ENCODE measurements at places on chromosomes 16 and 17. TPM values are rescaled to one million over a fixed set of nuclear protein-coding genes. Genes with fewer than 3 reads are reported as not detected.

CCDC92B gene
- total RNA-seq: not detected

WNK4 gene
- 0.10 TPM for total RNA-seq

ABCC6 gene
- total RNA-seq: not detected

CANT1 gene
- 63.3 TPM for total RNA-seq

RBFOX1 gene
- total RNA-seq: not detected

DNA sequence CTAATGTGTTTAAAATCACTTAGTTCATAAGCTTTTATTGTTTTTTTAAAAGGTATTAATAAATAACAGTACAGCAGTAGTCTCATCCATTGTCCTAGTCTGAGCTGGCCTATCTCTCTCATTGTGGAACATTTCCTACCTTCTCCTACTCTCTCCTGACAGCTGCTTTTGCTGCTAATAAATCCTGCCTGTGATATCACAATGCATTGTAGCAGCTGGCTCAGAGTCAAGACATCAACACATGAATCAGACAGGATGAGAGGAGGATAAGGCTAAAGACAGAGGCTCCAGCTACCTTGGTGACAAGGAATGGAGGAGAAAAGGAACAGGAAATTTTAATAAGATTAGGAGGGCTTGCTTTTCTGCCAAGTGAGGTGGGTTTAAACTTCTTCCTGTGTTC lies 626.1 kb downstream of the HS3ST4 start:
- no peak overlapping the region for H3K4me3 ChIP-seq
- no peaks in the 10 kb centered on the region for H3K36me3 ChIP-seq
- H3K27me3 ChIP-seq: no peaks in the 10 kb centered on the region
- H3K4me1 ChIP-seq: no peaks in the 10 kb centered on the region

- H3K36me3 ChIP-seq: no peaks in the 10 kb centered on the region
- peaks cover 33% of the 10 kb centered on the region for H3K4me1 ChIP-seq
- peaks cover 4% of the 10 kb centered on the region for H3K27me3 ChIP-seq
- no peak for DNase-seq
- H3K4me3 ChIP-seq: no peak overlapping the region
Observed at GRCh38 chr17:59428916-59429485, 97.5 kb downstream of the YPEL2 start.

GRCh38 chr17:58217766-58218165 lies 1.3 kb downstream of the MKS1 start:
- H3K27me3 ChIP-seq: no peaks in the 10 kb centered on the region
- peaks cover 3% of the 10 kb centered on the region for H3K36me3 ChIP-seq
- H3K4me1 ChIP-seq: peaks cover 21% of the 10 kb centered on the region
- peak overlapping the region; percentile 21 for H3K27ac ChIP-seq
- DNase-seq: no peak

DNA sequence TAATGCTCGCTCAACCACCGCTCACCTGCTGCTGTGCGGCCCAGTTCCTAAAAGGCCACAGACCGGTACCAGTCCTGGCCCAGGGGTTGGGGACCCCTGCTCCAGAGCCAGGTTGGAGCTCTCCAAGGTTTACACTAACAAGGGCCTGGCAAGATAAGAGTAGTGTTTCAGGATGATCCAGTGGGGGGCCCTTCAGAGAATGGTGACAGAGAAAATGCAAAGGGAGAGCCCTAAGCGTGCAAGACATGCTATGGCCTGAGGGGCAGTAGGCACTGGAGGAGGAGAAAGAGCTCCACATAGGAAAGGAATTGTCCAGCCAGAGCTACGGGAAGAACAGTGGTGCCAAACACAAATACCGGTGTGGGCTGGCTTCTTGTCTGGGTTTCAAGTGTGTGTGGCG lies 233.4 kb downstream of the STX8 start:
- no peak overlapping the region for H3K4me3 ChIP-seq
- no peak for DNase-seq
- H3K4me1 ChIP-seq: peaks cover 8% of the 10 kb centered on the region

DNA sequence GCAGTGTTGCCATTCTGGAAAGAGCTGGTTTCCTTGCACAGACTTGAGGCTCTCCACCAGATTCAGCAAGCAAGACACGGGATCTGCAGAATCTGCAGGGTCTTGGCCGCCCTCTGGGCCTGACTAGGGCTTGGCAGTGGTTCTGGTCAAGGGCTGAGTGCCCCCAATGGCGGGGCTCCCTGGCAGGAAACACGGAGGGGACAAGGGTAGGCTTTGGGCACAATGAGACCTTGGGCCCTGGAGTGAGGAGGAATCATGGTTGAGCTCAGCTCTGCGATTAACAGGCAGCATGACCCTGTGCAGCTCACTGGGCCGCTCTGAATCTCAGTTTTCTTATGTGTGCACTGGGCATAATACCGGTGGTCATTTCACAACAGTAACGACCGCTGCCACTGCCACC lies 249.9 kb downstream of the GSG1L start:
- no peak overlapping the region for H3K4me3 ChIP-seq
- H3K27me3 ChIP-seq: peaks cover 10% of the 10 kb centered on the region
- H3K36me3 ChIP-seq: no peaks in the 10 kb centered on the region

DNA sequence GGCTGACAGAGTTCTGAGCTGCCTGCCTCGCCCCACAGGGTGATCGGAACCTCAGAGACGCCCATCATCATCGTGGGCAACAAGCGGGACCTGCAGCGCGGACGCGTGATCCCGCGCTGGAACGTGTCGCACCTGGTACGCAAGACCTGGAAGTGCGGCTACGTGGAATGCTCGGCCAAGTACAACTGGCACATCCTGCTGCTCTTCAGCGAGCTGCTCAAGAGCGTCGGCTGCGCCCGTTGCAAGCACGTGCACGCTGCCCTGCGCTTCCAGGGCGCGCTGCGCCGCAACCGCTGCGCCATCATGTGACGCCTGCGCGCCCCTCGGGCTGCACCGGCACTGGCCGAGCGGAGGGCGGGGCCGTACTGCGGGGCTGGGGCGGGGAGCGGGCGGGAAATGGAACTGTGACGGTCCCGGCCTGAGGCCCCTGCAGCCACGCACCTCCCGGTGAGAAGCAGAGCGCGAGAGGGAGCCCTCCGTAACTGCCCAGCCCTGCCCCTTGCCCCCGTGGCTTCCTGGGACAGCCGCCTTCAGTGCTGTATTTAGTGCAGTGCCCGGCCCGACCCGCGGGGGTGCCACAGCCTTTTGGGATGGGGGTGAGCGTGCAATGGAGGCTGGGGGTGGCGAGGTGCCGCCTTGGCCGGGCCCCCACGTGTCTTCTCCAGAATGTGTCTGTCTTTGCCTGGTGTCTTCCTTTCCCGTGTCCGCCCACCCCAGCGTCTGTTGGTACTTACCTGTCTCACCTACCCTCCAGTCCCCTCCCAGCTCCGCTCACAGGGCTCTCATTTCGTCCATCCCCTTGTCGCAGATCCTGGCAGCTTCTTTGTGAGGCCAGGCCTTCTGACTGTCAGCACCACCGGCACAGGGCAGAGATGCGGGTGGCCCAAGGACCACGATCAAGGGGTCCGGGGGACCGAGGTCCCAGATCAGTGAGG lies 9.8 kb downstream of the RASL10B start:
- DNase-seq: peak; percentile 40
- H3K27ac ChIP-seq: no peak overlapping the region
- peaks cover 31% of the 10 kb centered on the region for H3K27me3 ChIP-seq
- H3K36me3 ChIP-seq: no peaks in the 10 kb centered on the region
- peaks cover 5% of the 10 kb centered on the region for H3K4me1 ChIP-seq

- peaks cover 9% of the 10 kb centered on the region for H3K27me3 ChIP-seq
- no peaks in the 10 kb centered on the region for H3K36me3 ChIP-seq
- H3K27ac ChIP-seq: no peak overlapping the region
- no peak for DNase-seq
Observed at GRCh38 chr17:57948169-57948554, 7.0 kb downstream of the CUEDC1 start.

- no peak overlapping the region for H3K27ac ChIP-seq
- peaks cover 6% of the 10 kb centered on the region for H3K36me3 ChIP-seq
- H3K4me3 ChIP-seq: no peak overlapping the region
- peaks cover 81% of the 10 kb centered on the region for H3K4me1 ChIP-seq
Observed at GRCh38 chr17:40536295-40537171, 28.7 kb downstream of the CCR7 start.

- no peaks in the 10 kb centered on the region for H3K36me3 ChIP-seq
- H3K27ac ChIP-seq: peak overlapping the region; percentile 51
- no peaks in the 10 kb centered on the region for H3K27me3 ChIP-seq
- no peak overlapping the region for H3K4me3 ChIP-seq
- DNase-seq: no peak
- peaks cover 11% of the 10 kb centered on the region for H3K4me1 ChIP-seq
Observed at GRCh38 chr16:57258910-57259475, 13.9 kb downstream of the ARL2BP start.

- H3K4me3 ChIP-seq: no peak overlapping the region
- peaks cover 31% of the 10 kb centered on the region for H3K36me3 ChIP-seq
- H3K27ac ChIP-seq: no peak overlapping the region
- no peaks in the 10 kb centered on the region for H3K27me3 ChIP-seq
Observed at GRCh38 chr16:27475561-27475960, 73.6 kb downstream of the IL21R start.

DNA sequence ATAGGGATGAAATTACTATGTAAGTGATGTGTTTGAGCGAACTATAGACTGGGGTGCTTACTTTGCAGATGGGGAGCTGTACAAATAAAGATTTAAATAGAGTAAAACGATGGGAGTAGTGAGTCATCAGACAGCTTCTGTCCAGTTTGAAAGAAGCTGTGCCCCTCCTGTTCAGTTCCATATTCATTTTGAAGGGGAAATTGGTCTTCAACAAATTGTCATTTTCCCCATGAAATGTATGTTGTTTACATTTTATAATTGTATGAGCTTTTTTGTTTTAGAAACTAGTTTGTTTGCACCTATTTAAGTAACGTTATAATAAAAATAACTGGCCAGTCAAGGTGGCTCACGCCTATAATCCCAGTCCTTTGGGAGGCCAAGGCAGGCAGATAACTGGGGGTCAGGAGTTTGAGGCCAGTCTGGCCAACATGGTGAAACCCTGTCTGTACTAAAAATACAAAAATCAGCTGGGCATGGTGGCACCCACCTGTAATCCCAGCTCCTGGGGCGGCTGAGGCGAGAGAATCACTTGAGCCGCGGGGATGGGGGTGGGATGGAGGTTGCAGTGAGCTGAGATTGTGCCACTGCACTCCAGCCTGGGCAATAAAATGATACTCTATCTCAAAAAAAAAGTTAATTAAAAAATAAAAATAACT lies 20.2 kb downstream of the SEC14L1 start:
- no peak overlapping the region for H3K27ac ChIP-seq
- peaks cover 12% of the 10 kb centered on the region for H3K36me3 ChIP-seq
- DNase-seq: no peak
- H3K4me1 ChIP-seq: peaks cover 39% of the 10 kb centered on the region

DNA sequence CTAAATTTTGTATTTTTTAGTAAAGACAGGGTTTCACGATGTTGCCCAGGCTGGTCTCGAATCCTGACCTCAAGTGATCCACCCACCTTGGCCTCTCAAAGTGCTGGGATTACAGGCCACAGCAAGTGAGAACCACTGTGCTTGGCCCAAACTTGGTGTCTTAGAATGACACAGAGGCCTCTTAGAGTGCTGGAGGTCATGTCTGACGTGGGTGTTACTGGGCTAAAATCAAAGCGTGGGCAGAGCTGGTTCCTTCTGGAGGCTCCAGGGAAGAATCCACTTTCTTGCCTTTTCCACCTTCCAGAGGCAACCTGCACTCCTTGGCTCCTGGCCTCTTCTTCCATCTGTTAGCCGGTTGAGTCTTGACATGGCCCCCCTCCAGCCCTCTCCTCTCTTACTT lies 53.8 kb downstream of the IRF8 start:
- DNase-seq: no peak
- H3K4me3 ChIP-seq: no peak overlapping the region
- H3K27me3 ChIP-seq: peaks cover 20% of the 10 kb centered on the region

GRCh38 chr17:73291260-73291801 lies 20.5 kb downstream of the CDC42EP4 start:
- no peak overlapping the region for H3K4me3 ChIP-seq
- H3K27ac ChIP-seq: no peak overlapping the region
- peak; percentile 31 for DNase-seq
- H3K36me3 ChIP-seq: no peaks in the 10 kb centered on the region

GRCh38 chr17:30952638-30953393 lies 18.0 kb upstream of the RNF135 start:
- H3K4me3 ChIP-seq: no peak overlapping the region
- no peak for DNase-seq
- H3K36me3 ChIP-seq: no peaks in the 10 kb centered on the region

Data from activated CD4-positive, alpha-beta memory T cell treated with anti-CD3 and anti-CD28 coated beads for 36 hours (primary cell).